Suppressor macrophage (primary cell): ENCODE measurements at places on chromosomes 7 and 10.

- DNase-seq: no peak
These were observed 43.4 kb downstream of the ZNF117 start for GRCh38 chr7:64947252-64948000.

DNA sequence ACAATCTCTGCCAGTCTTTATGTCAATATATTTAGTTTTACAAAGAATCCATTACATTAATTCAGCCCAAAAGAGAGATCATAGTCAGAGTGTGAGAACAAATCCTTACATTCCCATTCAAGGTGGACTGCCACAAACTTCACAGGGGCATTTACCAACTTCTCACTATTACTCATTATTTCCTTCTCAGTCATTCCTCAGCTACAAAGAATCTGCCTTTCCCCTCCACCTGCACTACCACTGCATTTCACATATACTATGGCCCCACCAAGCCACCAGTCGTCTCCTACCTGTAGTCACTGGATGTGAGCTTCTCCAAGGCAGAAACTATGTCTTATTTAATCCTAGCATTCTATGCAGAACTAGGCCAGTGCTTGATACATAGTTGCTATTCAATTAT is 94.3 kb downstream of the USP6NL start:
- no peak for DNase-seq

- DNase-seq: no peak
These were observed 14.3 kb upstream of the TRIM8 start for GRCh38 chr10:102629661-102630614.

- DNase-seq: no peak
These were observed 1168.4 kb downstream of the GATA3 start for GRCh38 chr10:9222917-9223316.

DNA sequence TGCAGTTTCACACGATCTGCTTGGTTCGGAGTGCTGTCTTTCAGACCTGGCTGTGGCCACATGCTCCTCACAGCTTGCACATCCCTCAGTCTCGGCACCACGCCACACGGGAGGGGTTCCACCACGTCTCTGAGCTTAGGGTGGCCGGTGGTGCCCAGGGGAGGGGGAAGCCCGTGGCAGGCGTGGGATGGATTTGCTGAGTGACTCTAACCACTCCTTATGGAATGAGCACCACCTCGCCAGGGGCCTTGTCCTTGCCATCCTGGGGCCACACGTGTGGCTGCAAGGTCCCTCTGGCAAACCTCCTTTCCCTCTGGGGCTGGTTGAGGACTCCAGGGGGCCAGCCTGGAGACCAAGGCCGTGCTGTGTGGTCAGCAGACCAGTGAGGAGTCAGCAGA is 29.1 kb upstream of the FAM20C start:
- DNase-seq: no peak

DNA sequence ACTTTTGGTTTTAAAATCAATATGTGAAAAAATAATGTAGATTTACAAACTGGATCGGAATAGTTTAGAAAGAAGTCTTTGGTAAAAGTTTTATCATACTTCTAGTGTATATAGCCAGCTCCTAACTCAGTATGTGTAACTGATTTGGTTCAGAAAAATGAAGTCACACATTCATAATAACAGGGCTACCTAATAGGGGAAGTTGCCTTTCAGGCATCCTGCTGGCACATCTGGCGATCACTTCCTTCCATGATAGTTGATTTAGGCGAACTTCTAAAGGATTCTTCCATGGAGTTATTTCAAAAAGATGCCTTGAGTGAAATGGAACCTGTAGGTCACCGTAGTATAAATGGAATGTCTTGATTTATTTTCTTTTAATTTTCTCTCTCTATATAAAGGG is 69.1 kb downstream of the SHH start:
- peak; percentile 19 for DNase-seq

GRCh38 chr10:59372543-59372942 is 10.2 kb upstream of the FAM13C start:
- no peak for DNase-seq
